ENCODE measurements at places on chromosomes 2 and 18.

GRCh38 chr2:204977914-204978313, 432.6 kb downstream of the PARD3B start:
- DNase-seq, result no peak

DNA sequence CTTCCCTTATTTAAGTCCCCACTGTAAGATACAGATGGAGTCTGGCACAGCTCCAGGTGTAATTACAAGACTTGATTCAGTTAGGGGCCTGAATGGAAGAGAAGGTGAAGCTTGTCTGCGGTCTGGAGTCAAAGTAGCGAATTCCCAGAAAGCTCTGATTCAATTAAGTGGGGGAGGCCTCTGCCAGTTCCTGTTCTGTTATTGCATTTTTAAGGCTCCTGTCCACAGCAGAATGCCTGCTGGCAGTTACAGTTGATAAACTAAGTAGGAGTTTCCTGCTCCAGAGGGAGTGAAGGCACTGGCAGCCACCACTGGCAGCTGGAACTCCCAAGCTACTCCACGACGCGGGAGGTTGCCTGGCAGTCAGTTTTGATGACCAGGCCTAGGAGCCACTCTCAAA, 181.1 kb downstream of the SOCS6 start:
- DNase-seq, result no peak

- DNase-seq, result no peak
Observed at GRCh38 chr2:6939071-6939470, 21.9 kb downstream of the RNF144A start.

DNA sequence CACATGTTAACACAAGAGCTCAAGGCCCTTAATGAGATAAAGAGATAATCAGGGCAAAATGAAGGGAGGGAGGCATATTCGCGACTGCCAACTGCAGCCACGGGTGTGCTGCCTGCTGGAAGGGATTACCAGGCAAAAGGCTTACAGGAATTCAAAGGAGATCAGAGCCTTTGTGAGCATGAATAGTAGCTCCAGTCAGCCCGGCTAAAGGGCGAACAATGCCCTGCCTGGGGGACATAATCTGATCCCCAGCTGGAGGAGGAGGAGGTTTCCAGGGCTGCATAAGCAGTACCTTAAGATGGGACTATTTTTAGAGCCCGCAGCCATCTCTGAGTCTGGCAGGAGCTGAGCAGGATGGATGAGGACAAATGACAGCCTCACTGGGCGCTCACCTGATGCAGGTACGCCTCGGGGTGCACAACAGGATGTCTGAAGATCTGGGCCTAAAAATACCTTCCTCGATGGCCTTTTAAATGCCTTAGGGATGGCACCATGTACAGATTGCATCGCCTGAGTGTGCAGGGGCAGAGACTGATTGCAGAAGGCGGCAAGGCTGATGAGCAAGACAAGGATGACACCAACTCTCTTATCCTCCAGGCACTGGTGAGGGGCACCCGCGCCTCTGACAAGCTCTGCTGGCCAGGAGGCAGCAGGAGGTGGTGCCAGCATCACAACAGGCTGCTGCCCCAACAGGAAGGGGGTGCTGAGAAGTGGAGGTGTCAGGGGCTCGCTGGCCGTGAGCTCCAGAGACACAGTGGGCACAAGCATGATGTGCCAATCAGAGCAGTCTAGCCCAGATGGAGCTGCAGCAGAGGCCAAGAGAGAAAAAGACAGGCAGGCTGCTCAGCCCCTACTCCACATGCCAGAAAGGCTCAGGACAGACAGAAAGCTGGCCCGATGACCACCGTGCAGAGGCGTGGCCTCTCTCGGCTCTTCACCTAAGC, 111.4 kb downstream of the EIPR1 start:
- no peak for DNase-seq

Data from GM10248 (cell line).